Activated CD4-positive, alpha-beta T cell treated with anti-CD3 and anti-CD28 coated beads, Interleukin-2, amount 10 ng/mL, durations not matched to agents 7 days and 5 days (primary cell): ENCODE measurements at places on chromosomes 12 and 14. TPM values are rescaled to one million over a fixed set of nuclear protein-coding genes. Genes with fewer than 3 reads are reported as not detected.

The AGAP2 gene
- 73.3 TPM for total RNA-seq

DNA sequence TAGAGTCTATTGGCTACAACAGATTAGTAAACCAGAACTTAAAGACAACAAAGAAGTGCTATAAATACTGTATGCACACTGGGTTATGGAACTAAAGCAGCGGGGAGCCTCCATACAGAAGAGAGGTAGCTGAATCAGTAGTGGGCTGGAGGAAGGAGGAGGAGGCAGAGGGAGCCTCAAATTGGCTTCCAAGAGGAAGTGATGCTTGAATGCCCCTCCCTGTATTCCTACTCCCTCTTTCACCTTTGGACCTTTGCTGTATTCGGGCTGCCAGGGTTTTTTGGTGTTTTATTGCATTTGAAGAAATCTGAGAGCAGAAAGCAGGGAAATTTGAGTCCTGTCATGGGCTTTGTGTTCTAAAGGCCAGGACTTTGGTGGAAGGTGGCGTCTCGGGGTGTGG is 104.0 kb upstream of the PTPRB start:
- H3K4me3 ChIP-seq, result no peak overlapping the region
- no peak overlapping the region for H3K27ac ChIP-seq
- peaks cover 14% of the 10 kb centered on the region for H3K27me3 ChIP-seq

The APOF gene
- total RNA-seq, result not detected

DNA sequence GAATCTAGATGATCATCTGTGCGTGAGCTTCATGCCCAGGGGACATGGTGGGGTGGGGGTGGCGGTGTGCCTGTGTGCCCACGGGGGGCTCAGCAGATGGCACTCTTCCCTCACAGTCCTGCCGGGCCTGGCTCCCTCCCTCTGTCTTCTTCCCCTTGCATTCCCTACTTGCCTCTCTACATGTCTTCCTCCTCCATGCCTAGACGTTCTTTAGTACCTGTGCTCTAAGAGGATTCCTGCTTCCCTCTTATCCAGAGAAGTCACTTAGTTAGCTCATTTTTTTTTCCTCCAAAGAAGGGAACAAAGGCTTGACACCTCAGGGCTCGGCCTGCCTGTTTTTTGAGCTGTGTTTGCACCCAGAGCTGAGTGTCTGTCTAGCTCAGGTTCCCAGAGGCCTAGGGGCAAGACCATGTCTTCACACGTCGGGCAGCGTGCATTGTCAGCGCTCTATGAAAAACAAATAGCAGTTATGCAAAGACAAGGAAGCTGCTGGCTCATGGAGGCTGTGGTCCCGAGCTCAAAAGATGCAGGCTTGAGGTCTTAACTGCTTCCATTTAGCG is 48.8 kb downstream of the NINJ2 start:
- no peaks in the 10 kb centered on the region for H3K36me3 ChIP-seq
- DNase-seq, result peak; percentile 32
- peaks cover 50% of the 10 kb centered on the region for H3K4me1 ChIP-seq
- no peak overlapping the region for H3K27ac ChIP-seq

The NXPH4 gene
- total RNA-seq, result 0.32 TPM

GRCh38 chr12:58171914-58172313 is 230.5 kb downstream of the ATP23 start:
- no peaks in the 10 kb centered on the region for H3K36me3 ChIP-seq
- H3K27ac ChIP-seq, result no peak overlapping the region
- DNase-seq, result no peak

The ADGRD1 gene
- not detected for total RNA-seq

- no peak overlapping the region for H3K4me3 ChIP-seq
- H3K4me1 ChIP-seq, result peaks cover 12% of the 10 kb centered on the region
- no peak overlapping the region for H3K27ac ChIP-seq
- H3K27me3 ChIP-seq, result no peaks in the 10 kb centered on the region
- H3K36me3 ChIP-seq, result peaks cover 20% of the 10 kb centered on the region
Observed at GRCh38 chr14:89339579-89339978, 77.5 kb downstream of the FOXN3 start.

DNA sequence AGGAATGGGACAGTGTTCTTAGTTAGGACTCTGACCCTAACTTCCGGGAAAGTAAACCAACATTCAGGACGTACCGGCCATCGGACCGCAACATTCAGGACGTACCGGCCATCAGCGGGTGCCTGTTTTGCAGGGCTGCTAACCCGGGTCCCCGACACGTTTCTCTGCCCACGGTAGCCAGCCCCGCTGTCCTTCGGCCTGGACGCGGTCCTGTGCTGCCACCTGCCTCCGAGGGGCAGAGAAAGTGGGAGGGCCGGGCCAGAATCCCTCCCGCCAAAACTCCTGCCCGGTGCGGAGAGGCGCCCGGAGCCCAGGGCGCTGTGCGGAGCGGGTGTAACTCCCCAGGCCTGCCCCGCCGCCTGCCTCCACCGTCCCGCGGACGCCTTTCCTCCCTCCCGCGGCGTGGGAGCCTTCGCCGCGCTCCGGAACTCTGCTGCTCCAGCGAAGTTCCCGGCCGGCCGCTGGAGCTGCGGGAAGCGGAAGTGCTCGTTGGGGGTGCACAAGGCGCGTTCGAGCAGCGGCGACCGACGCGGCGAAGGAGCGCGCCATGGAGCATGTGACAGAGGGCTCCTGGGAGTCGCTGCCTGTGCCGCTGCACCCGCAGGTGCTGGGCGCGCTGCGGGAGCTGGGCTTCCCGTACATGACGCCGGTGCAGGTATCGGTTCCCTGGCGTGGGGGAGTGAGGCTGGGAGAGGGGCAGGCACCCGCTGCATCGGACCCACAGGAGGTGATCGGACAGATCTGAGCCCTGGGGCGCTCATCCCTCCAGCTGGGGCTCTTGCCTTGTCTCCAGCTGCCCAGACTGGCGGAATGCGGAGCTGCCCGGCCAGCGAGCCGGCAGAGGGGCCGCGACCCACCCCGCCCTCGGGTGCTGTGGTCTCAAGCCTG is at the start of gene DDX55:
DDX55 (plus strand) TSS at position 498 of the 888 bp plus-strand sequence; CDS start at position 548, 50 bp downstream.
- H3K4me1 ChIP-seq, result peaks cover 47% of the 10 kb centered on the region
- no peaks in the 10 kb centered on the region for H3K27me3 ChIP-seq
- peak; percentile 87 for DNase-seq
- H3K27ac ChIP-seq, result peak within 1 kb of the TSS; percentile 86
- peaks cover 39% of the 10 kb centered on the region for H3K36me3 ChIP-seq

- no peaks in the 10 kb centered on the region for H3K36me3 ChIP-seq
- H3K4me1 ChIP-seq, result no peaks in the 10 kb centered on the region
- H3K4me3 ChIP-seq, result no peak overlapping the region
Observed at GRCh38 chr14:51431033-51431709, 191.1 kb downstream of the TMX1 start.

DNA sequence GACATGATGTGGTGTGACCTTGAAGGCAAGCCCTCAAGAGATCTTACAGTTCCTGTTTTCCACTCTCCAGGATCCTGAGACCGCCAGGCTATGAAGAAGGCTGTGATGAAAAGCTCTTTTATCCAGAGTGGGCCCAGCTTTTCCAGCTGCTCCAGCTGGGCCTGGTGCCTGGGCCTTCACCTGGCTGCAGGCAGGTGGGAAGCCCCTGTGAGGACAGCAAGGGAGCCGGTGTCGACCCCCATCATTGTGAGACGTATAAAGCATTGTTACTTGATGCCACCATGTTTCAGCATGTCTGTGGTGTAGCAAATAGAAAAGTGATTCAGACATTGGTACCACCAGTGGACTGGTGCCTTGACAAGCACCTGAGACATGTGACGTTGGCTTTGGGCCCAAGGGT is 190.2 kb downstream of the KIF26A start:
- no peaks in the 10 kb centered on the region for H3K36me3 ChIP-seq
- H3K27ac ChIP-seq, result no peak overlapping the region
- no peak for DNase-seq
- no peak overlapping the region for H3K4me3 ChIP-seq

The LMBR1L gene
- total RNA-seq, result 62.3 TPM

- no peaks in the 10 kb centered on the region for H3K27me3 ChIP-seq
- H3K4me1 ChIP-seq, result peaks cover 4% of the 10 kb centered on the region
- no peak overlapping the region for H3K4me3 ChIP-seq
- H3K36me3 ChIP-seq, result no peaks in the 10 kb centered on the region
- DNase-seq, result no peak
- no peak overlapping the region for H3K27ac ChIP-seq
Observed at GRCh38 chr12:91617818-91618217, 435.2 kb upstream of the DCN start.

- no peaks in the 10 kb centered on the region for H3K27me3 ChIP-seq
- no peak overlapping the region for H3K4me3 ChIP-seq
- no peak overlapping the region for H3K27ac ChIP-seq
- peaks cover 55% of the 10 kb centered on the region for H3K4me1 ChIP-seq
- no peak for DNase-seq
- H3K36me3 ChIP-seq, result peaks cover 31% of the 10 kb centered on the region
Observed at GRCh38 chr12:70247653-70248199, 4.5 kb downstream of the CNOT2 start.

DNA sequence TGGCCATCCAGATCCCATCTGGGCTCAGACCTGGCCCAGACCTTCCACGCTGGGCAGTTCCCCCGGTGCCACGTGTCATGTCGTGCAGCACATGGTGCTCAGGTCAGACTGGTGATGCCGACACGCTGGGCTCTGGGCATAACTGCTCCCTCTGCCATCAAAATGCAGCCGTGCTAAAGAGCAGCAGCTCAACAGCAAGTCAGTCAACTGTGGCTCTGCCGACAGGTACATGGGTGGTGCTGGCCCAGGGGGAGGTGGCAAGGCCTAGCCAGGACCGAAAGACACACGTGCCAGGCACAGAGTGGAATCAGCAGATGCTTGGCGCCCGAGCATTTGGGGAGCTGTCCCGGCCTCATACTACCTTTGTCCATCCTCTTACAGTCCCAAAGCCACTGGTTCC is 1.6 kb downstream of the MCRS1 start:
- peaks cover 70% of the 10 kb centered on the region for H3K4me1 ChIP-seq
- H3K4me3 ChIP-seq, result peak overlapping the region; percentile 91
- H3K27ac ChIP-seq, result peak overlapping the region; percentile 99

GRCh38 chr12:77299910-77300669 is 234.7 kb upstream of the E2F7 start:
- H3K4me3 ChIP-seq, result no peak overlapping the region
- no peaks in the 10 kb centered on the region for H3K27me3 ChIP-seq
- no peaks in the 10 kb centered on the region for H3K36me3 ChIP-seq
- no peaks in the 10 kb centered on the region for H3K4me1 ChIP-seq

- peaks cover 77% of the 10 kb centered on the region for H3K36me3 ChIP-seq
- no peaks in the 10 kb centered on the region for H3K27me3 ChIP-seq
- no peak overlapping the region for H3K4me3 ChIP-seq
Observed at GRCh38 chr14:61511558-61511948, 183.8 kb upstream of the HIF1A start.

DNA sequence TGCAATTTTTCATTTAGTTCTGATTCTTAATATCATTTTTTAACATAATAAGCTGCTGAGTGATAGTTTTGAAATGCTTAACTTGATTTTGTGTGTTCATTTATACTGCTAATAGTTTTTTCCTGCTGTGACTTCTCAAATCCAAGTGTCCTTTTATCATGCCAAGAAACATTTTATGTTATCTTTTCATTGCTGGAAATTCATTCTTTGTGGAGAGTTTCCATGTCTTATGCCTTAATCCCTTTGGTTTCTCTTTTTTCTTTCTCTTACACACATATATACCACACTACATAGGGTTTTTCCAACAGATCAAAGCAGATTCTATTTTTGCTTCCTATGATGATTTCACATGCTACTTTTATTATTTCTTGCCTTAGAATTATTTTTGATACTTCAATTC is 981.1 kb downstream of the SLC6A15 start:
- no peak for DNase-seq
- no peaks in the 10 kb centered on the region for H3K27me3 ChIP-seq
- no peak overlapping the region for H3K4me3 ChIP-seq
- no peak overlapping the region for H3K27ac ChIP-seq

DNA sequence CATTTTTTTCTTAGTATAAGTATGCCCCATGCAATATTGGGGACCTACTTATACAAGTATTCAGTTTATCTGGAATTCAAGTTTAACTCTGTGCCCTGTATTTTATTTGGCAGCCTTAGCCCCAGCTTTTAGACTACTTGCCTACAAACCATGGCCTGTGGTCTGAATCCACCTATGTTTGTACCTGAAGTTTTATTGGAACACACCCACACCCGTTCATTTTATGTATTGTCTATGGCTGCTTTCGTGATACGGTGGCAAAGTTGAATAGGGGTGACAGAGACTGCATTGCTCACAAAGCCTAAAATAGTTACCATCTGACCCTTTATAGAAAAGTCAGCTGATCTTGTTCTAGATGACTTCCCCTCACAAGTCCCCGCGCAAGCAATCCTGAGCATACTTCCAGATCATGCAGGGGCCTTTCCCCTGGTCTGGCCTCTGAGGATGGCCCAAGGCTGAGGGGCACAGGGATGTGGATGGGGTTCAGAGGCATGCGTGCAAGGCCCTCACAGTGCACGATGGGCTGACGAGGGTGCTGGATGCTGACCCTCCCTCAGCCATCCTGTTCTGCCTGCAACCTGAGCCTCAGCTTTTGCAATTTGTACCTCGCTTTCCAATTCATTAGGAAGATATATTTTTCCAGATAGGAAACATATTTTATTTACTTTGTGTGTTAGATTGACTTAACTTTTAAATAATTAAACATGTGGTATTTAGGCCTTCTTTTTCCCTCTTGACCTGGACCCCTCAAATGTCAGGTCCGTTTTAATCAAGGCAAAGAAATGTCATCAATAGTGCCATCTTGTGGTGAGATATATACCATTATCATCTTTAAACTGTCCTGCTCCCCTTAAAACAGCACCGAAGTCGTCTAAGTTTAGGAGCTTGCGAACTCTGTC is 527.3 kb upstream of the CCDC196 start:
- peak overlapping the region; percentile 62 for H3K27ac ChIP-seq
- DNase-seq, result peak; percentile 11

GRCh38 chr12:93122569-93123091 is 193.5 kb upstream of the EEA1 start:
- H3K4me1 ChIP-seq, result no peaks in the 10 kb centered on the region
- no peaks in the 10 kb centered on the region for H3K36me3 ChIP-seq
- H3K27me3 ChIP-seq, result no peaks in the 10 kb centered on the region
- no peak overlapping the region for H3K27ac ChIP-seq
- H3K4me3 ChIP-seq, result no peak overlapping the region

- no peaks in the 10 kb centered on the region for H3K36me3 ChIP-seq
- no peak overlapping the region for H3K27ac ChIP-seq
- H3K4me1 ChIP-seq, result no peaks in the 10 kb centered on the region
- peaks cover 2% of the 10 kb centered on the region for H3K27me3 ChIP-seq
- no peak for DNase-seq
- H3K4me3 ChIP-seq, result no peak overlapping the region
Observed at GRCh38 chr12:13474381-13474780, 277.9 kb downstream of the EMP1 start.

The ST8SIA1 gene
- total RNA-seq, result 0.52 TPM

The KRT77 gene
- total RNA-seq, result not detected
